NCI-H1092 (cell line): ENCODE measurements at places on chromosomes 6 and 20.

DNA sequence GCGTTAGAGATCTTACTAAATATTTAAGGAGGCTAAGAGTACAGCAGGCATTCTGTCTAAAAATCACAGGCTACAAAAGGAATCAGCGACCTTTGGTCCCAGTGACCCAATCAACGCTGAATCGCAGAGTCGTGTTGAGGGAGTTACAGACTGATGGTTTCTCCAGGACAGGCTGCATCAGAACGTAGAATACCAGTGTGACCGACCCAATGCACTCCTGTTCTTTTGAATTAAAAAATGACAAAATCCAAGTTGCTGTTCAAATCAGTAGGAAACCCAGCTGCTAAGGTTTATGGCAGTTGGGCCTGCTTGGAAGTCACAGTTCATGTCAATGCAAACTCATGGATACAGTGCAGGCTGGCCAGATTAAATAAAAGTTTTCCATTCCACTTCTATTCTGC is 155.8 kb upstream of the AFDN start:
- DNase-seq, result no peak

GRCh38 chr20:53989401-53989800 is 81.0 kb downstream of the BCAS1 start:
- no peak for DNase-seq

DNA sequence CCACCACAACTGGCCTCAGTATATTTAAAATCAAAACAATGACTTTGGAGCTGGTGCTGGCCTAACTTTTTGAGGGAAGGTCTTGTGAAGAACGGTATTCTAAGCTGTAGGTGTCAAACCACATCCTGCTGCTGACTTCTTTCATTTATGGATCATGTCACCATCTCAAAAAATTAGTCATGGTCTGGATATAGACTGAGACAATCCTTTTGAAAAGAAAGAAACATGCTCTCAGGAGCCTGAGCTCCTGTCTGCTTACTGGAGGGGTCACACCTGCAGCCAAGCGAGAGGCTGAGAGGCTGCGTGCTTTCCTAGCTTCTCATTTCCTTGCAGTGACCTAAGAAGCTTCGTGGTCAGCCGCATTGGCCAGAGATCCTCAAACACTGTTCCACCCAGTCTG is 55.2 kb downstream of the TIAM2 start:
- no peak for DNase-seq

DNA sequence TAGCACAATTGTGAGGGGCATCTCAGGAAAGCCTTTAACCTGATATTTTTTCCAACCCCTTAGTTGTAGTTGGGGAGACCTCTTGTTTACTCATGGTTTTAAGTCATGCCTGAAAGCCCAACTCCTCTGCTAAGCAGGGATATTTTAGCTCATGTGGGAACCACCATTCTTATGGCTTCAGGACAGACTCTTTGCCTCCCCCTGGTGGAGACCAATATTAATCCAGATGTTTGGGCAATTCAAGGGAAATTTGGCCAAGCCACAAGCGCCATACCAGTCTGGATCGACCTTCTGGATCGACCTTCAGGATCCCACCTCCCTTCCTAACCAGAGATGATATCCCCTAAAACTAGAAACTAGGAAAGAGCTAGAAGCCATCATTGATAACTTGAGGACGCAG is 211.2 kb downstream of the C6orf118 start:
- DNase-seq, result no peak

DNA sequence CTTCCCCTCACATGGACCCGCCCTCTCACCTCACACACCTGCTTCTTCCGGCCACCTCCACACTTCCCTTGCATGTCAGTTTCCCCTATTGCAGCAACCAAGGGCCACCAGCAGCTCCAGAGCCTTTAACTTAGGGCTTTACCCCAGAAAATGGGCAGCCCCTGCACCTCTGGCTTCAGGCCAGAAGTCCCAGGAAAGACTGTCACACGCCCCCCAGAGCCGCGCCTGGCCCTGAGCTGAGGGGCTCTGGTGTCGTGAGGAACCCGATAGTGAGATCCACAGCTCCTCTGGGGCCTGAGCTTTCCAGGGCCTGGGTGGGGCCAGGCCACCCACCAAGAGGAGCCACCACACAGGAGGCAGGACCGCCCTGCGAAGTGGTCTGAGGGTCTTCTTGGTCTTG is 182.4 kb downstream of the DLL1 start:
- DNase-seq, result no peak

GRCh38 chr20:41030531-41031242 is 2.1 kb downstream of the TOP1 start:
- DNase-seq, result no peak

DNA sequence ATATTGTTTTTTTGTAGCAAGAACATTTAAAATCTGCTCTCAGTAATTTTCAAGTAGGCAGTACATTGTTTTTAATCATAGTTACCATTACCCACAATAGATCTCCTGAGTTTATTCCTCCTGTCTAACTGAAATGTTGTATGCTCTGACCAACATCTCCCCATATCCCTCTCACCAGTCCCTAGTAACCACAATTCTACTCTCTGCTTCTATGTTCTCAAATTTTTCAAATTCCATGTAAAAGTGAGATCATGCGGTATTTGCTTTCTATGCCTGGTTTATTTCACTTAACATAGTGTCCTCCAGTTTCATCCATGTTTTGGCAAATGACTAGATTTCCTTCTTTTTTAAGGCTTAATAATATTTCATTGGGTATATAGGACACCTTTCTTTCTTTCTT is 300.5 kb downstream of the KCNQ5 start:
- DNase-seq, result no peak

GRCh38 chr6:157644043-157644810 is 178.8 kb upstream of the SNX9 start:
- no peak for DNase-seq

DNA sequence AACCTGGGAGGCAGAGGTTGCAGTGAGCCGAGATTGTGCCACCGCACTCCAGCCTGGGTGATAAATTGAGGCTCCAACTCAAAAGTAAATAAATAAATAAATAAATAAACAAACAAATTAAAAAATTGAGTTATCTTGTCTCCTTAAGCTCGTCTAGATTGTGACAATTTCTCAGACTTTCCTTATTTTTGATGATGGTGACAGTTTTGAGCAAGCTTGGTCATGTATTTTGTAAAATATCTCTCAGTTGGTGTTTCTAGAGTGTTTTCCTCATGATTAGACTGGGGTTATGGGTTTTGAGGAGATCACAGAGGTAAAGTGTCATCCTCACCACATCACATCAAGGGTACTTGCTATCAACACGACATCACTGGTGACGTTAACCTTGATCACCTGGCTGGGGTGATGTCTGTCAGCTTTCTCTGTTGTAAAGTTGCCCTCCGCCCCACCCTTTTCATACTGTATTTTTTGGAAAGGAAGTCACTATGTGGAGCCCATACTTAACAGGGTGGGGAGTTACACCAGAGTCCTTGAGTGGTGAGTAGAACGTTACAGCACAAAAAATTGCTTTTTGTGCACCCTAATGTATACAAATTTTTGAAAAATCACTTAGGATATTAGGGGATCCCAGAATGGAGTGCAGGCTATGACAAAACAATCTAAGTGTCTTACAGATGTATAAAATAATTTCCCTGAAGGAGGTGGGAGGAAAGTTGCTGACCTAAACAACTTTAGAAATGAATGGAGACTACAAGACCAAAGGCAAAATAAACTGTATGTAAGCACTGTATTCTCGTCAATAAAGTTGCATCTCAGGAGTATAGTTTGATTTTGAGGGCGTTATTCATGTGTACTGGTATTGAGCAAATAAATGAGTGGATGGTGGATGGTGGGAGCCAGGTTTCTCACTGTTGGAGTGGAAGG is 116.4 kb upstream of the SGK1 start:
- no peak for DNase-seq

DNA sequence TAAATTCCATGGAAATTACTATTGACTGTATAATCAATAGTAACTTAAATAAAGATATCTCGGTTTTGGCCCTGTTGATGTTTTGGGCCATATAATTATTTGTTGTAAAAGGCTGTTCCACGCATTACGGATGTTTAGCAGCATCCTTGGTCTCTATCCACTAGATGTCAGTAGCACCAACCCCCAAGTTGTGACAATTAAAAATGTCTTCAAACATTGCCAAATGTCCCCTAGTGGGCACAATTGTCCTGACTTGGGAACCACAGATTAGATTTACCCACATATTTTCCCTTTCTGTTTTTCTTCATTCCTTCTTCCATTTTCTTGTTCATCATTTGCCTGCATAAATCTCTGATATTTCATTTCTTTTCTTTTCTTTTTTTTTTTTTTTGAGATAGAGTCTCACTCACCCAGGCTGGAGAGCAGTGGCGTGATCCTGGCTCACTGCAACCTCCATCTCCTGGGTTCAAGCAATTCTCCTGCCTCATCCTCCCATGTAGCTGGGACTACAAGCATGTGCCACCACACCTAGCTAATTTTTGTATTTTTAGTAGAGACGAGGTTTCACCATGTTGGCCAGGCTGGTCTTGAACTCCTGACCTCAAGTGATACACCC is 13.6 kb upstream of the WFDC8 start:
- DNase-seq, result peak; percentile 16

GRCh38 chr20:59571151-59571550 is 33.2 kb upstream of the PHACTR3 start:
- DNase-seq, result no peak

GRCh38 chr20:4957939-4958362 is 43.4 kb downstream of the SLC23A2 start:
- DNase-seq, result no peak
